ENCODE measurements at places on chromosomes 7 and 10.

DNA sequence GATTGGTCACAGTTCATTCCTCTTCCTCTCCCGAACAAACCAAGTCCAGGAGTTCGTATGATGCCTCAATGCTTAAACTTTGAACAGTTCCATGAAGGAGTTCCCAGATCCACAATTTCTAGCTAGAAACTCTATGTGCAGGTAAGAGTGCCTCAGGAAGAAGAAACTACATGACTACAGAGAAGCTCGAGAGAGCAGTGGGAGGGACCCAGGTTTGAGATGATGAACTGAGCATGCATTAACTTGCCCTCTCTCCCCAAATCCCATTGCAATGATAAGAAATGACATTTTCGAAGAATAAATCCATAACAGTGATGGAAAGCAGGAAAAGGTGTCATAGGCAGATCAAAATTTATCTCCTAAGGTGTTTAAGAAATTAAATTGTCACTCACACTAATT is 140.6 kb upstream of the JCAD start:
- H3K27ac ChIP-seq, result no peak overlapping the region
- peaks cover 4% of the 10 kb centered on the region for H3K4me1 ChIP-seq

DNA sequence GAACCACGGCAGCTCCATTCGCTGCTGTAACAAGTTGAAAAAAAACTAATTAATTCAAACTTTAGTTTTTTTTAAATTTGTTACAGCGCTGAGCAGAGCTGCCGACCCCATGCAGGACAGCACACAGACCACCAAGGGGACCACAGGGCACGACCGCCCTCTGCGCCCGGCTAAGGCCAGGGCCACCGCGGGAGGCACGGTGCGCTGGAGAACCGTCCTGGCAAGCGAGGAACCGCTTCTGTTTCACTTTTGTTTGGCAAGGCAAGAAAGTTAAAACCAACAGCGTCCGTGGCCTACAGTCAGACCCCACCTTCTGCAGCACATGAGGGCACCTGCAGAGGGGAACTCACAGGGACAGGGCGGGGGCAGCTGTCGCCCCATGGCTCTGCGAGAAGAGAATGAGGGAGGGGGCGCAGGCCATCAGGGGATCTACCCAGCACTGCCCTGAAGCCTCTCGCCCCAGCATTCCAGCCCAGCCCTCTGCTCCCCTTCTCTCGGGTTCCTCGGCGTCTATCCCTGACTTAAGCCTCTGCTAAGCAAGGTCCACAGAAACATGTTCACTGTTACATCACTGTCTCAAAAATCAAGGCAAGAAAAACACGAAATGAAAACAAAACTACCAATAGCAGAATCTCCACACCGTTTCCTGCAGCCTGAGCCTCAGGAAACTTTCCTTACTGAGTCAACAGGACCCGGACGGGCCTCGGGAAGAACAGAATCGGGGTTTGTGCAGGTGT is 204.4 kb downstream of the DIP2C start:
- H3K36me3 ChIP-seq, result peaks cover 6% of the 10 kb centered on the region
- no peak overlapping the region for H3K4me3 ChIP-seq
- H3K4me1 ChIP-seq, result peaks cover 23% of the 10 kb centered on the region
- H3K27ac ChIP-seq, result no peak overlapping the region
- H3K27me3 ChIP-seq, result no peaks in the 10 kb centered on the region

DNA sequence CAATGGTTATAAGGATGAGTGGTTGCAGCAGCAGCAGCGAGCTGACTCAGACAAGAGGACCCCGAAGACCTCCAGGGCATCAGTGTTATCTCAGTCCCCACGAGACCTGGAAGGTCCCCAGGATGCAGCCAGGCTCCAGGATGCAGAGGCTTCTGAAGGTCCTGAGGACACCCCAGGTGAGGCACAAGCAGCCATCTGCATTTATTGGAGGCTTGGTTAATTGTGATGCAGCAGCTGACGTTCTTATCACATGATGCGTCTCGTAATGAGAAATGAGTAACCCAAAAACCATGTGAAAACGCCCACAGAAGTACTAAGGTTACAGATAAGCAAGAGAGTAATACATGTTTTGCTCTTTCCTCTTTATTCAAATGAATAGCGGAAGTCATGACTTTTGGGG is 17.4 kb downstream of the C7orf57 start:
- H3K27me3 ChIP-seq, result peaks cover 2% of the 10 kb centered on the region
- H3K4me3 ChIP-seq, result no peak overlapping the region
- peaks cover 5% of the 10 kb centered on the region for H3K4me1 ChIP-seq
- H3K27ac ChIP-seq, result no peak overlapping the region

DNA sequence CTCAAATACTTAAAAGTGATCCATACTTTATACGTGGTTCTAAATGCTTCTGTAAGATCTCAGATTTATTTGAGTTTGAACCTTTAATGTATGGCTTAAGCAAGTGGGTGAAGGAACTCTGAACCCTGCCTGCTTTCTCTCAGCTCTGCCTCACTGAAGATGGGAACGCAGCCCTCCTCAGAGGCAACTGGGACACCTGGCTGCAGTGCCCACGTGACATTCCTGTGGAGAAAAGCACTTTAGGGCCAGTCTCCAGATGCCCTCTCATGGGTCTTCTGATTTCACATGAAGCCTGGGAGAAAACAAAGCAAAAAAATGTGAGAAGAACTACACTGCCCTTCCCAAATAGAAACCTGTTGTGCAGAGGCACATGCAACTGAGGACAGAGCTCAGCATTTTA is 242.6 kb upstream of the ANKRD30A start:
- no peaks in the 10 kb centered on the region for H3K36me3 ChIP-seq
- H3K4me3 ChIP-seq, result no peak overlapping the region
- no peak for DNase-seq

DNA sequence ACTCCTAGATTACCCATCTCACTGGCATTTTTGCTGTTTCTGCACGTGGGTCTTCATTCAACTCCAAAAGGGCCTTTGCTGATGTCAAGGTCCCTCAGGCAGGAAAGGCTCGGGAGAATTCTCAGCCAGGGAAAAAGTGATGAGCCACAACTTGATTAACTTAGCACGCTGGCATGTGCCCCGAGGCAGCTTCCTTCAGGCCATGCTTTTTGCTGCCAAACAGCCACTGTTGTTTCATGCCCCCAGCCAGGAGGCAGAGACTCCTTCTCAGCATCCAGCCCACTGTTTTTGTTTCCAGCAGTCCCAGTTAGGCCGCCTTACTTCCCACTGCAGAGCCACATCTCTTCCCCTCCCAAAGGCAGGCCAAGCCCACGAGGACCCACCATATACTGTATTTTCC is 266.5 kb upstream of the YAE1 start:
- H3K36me3 ChIP-seq, result no peaks in the 10 kb centered on the region
- no peak overlapping the region for H3K27ac ChIP-seq
- peaks cover 6% of the 10 kb centered on the region for H3K27me3 ChIP-seq

DNA sequence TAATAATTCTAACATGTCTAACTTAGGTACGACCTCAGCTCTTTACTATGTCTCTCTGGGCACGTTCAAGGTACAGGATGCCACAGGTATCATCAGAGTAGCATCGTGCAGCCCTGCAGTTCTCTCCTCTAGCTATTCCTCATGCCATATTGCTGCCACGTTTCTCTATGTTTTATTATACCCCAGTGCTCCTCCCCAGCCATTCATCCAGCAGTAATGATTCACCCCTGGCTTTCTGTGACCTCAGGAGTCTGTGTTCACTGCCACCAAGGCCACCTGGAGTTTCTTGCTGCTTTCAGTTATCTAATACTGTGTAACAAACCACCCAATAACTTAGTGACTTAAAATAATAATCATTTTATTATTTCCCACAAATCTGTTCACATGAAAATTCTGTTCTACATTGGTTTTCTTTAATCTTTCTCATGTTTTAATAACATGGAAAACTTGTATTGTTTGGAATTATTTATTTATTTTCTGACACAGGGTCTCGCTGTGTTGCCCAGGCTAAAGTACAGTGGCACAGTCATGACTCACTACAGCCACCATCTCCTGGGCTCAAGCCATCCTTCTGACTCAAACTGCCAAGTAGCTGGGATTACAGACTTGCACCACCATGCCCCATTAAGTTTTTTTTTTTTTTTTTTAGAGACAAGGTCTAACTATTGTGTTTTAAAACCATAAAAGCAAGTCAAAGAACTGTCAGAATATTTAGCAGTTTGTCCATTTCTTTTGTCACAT is 21.8 kb downstream of the REEP3 start:
- H3K36me3 ChIP-seq, result peaks cover 12% of the 10 kb centered on the region
- peaks cover 20% of the 10 kb centered on the region for H3K4me1 ChIP-seq
- H3K27ac ChIP-seq, result peak overlapping the region; percentile 26
- H3K27me3 ChIP-seq, result no peaks in the 10 kb centered on the region
- DNase-seq, result no peak

DNA sequence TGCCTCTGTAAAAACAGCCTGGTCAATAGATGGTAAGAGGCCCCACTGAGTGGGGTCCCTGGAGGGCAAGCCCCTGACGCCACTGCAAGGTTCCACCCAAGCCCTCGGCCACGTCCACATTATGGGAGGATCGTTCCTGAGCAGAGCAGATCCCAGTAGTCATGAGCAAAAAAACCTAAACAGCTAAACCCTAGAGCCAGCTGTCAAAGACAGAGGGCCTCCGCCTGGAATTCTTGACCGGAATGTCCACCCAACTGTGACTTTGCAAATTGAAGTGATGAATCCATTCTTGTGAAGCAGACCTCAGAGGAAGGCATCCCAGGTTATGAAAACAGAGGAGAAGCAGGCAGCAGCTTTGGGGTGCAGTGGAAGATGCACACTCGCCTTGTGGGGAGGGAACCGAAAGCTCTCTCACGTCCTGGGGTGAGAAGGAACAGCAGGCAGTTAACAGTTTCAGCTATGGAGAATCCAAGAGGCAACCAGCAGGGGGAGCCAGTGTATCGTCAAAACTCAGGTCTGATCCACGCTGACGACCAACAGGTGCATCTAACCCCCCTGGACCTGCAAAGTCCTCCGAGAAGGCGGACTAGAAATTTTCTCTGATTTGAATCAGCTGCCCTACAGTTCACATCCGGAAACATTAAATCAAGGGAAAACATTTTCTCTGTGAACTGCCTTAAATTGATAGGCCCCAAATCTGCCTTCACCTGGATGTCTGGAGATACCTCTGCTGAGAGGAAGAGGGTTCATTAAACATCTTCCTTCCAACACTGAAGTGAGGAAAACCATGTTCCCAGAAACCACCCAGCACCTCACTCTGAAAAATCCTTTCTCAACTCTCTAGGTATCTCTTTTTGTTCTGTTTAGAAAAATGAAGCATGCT is 139.1 kb upstream of the PFKP start:
- peak; percentile 77 for DNase-seq
- peaks cover 43% of the 10 kb centered on the region for H3K27me3 ChIP-seq
- H3K4me1 ChIP-seq, result peaks cover 4% of the 10 kb centered on the region
- no peaks in the 10 kb centered on the region for H3K36me3 ChIP-seq
- no peak overlapping the region for H3K27ac ChIP-seq
- H3K4me3 ChIP-seq, result no peak overlapping the region

- H3K27ac ChIP-seq, result peak overlapping the region; percentile 49
- H3K27me3 ChIP-seq, result no peaks in the 10 kb centered on the region
- no peak for DNase-seq
- peaks cover 1% of the 10 kb centered on the region for H3K4me1 ChIP-seq
- no peak overlapping the region for H3K4me3 ChIP-seq
These were observed 75.6 kb downstream of the CCDC6 start for GRCh38 chr10:59830601-59831259.

- H3K4me1 ChIP-seq, result peaks cover 4% of the 10 kb centered on the region
- H3K36me3 ChIP-seq, result no peaks in the 10 kb centered on the region
- H3K27me3 ChIP-seq, result no peaks in the 10 kb centered on the region
These were observed 16.5 kb upstream of the ANTXRL start for GRCh38 chr10:46270086-46270811.

- H3K27me3 ChIP-seq, result no peaks in the 10 kb centered on the region
- peaks cover 10% of the 10 kb centered on the region for H3K4me1 ChIP-seq
- no peak overlapping the region for H3K4me3 ChIP-seq
- H3K27ac ChIP-seq, result peak overlapping the region; percentile 31
- H3K36me3 ChIP-seq, result no peaks in the 10 kb centered on the region
These were observed 87.8 kb upstream of the KLF6 start for GRCh38 chr10:3872712-3873329.

DNA sequence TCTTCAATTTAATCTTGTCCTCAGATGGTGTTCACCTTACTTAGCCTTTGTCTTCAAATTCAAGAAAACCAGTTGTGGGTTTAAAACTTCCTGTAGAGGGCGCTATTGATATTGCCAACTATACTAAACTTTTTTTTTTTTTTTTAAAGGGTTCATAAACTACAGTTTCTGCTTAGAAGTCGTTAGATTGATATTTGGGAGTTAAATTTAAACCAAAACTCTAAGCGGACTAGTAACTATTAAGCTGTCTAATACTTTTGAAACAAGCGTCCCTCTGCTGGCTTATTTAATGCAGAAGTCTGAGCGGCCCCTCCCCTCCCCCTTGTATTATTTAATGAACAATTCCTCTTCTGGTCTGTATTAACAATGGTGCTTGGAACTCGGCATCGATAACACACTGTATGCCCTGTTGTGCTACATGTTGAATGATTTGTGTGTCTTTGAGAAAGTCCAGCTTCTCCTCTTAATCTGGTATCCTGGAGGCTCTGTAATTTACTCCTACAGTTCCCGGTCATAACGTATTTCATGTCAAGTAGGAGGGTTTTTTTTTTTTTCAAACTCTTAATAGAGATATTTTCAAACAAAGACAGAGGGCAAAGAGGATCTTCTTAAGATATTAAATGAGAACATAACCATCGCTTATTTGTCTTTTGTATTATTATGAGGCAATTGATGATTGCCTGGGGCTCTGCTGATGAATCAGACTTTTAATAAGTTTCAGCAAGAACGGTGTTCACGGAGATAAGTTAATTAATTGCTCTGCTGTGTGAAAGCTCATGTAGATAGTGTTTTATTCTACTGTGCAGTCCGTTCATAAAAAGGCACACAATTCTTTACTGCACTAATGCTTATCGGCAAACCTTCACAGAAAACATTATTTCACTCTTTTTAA is 22.6 kb upstream of the CREB5 start:
- H3K27ac ChIP-seq, result peak overlapping the region; percentile 88
- peaks cover 27% of the 10 kb centered on the region for H3K4me1 ChIP-seq
- peak overlapping the region; percentile 66 for H3K4me3 ChIP-seq
- peaks cover 5% of the 10 kb centered on the region for H3K27me3 ChIP-seq
- no peak for DNase-seq
- no peaks in the 10 kb centered on the region for H3K36me3 ChIP-seq

GRCh38 chr10:102646610-102647442 is 2.5 kb downstream of the TRIM8 start:
- no peaks in the 10 kb centered on the region for H3K27me3 ChIP-seq
- H3K4me1 ChIP-seq, result peaks cover 57% of the 10 kb centered on the region
- H3K36me3 ChIP-seq, result no peaks in the 10 kb centered on the region
